ENCODE measurements at places on chromosomes 13 and 19.

DNA sequence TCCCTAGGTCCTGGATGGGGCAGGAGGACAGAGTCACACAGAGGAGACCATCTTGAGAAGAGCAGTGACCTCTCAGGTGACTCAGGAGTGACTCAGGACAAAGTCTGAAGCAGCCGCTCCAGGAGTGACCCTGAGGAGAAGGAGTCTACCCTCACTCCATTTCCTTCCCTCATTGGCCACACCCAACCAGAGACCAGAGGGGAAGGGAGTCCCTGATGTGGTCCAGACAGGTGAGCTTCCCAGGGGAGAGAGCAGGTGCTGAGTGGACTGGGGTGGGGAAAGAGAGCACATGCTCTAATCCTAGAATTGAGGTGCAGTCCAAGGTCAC is 75.5 kb upstream of the MEDAG start:
- DNase-seq: no peak

DNA sequence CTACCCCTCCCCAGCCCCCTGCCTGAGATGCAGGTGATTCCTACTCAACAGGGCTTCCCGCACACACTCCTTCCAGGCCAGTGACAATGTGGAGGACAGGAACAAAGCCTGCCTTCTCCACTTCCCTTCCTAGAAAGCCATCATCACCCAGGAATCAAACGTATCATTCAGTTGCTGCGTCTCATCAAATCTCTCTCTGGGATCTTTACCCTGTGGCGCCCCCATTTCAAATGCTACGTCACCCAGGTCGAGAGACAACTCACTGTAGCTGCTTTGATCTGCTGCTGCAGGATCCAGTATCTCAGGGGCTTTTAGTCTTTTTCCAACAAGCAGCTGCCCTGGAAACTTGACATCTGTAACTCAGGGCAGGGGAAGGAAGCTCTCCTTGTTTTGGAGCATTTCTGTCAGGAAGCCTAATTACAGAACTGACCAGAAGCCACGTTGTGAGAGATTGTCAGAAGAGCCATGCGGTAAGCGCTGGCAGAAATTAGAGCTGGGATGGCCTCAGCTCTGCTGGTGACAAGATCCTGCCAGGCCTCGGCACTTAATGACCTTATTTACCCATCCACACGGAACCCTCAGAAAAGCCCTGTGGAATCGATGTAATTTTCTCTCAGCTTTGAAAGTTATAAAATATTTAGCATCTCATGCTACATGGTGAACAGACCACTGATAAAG is 140.5 kb downstream of the STK24 start:
- no peak for DNase-seq

- no peak for DNase-seq
Observed at GRCh38 chr19:6866741-6867151, 20.6 kb upstream of the ADGRE1 start.

DNA sequence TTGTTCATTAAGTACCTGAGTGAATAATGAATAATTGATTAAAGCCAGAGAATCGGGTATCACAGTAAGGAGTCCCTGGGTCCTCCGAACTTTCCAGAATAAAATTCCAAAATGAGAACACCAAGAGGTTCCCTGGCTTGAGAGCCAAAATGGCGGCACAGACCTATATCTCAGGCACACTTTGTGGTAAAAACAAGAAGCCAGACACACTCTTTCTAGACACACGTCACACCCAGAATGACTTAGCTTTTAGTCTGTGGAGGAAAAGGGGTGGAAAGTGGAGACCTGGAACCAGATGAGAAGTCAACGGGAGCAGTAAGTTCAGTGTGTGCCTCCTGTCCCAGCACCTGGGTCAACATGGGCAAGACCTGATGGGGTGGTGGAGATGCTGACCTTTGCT is 8.4 kb downstream of the ARL11 start:
- DNase-seq: no peak

DNA sequence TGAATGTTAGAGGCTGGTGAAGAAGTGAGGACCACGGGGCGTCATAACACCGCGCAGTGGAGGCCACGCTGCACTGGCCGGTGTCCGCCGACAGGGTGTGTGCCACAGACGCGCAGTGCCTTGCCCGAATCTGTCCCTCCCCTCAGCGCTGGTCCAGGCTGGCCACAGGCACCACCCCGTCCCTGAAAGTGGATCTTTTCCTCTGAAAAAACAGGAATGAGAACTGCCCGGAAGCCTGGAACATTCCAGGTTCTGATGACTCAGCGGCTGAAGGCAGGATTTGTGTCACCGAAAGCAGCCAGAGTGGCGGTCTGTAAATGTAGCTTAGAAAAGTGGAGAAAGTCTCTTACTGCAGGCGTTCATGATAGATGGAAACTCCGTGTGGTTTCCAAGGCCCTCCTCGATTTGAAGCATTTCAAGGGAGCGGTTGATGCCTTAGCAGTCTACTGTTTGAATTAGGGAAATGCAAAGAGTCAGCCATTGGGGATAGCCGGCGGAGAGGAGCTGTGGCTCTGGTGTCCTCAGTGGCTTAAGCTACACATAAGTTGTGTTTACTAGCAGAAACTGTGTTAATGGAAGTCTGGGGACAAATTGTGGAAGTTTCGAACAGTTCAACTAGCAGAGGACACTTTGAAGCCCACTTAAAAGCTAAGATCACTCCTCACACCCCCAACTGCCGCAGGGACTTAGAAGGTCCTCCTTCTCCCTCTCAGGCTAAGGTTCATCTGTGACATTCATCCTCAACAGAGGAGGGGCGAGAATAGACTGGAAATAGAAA is 70.8 kb downstream of the NUFIP1 start:
- peak; percentile 77 for DNase-seq

DNA sequence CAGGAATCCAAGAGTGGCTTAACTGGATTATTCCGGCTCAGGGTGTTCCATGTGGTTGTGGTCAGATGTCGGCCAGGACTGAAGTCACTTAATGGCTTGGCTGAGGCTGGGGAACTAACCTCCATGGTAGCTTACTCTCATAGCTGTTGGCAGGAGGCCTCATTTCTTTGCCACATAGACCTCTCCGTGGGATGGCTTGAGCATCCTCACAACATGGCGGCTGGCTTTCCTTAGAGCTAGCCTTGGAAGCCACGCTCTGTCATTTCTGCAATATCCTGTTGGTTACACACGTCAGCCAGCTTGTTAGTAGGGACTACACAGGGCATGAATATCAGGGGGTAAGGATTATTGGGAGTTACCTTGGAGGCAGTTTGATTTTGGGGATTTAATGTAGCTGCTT is 5.1 kb downstream of the CRX start:
- DNase-seq: no peak

DNA sequence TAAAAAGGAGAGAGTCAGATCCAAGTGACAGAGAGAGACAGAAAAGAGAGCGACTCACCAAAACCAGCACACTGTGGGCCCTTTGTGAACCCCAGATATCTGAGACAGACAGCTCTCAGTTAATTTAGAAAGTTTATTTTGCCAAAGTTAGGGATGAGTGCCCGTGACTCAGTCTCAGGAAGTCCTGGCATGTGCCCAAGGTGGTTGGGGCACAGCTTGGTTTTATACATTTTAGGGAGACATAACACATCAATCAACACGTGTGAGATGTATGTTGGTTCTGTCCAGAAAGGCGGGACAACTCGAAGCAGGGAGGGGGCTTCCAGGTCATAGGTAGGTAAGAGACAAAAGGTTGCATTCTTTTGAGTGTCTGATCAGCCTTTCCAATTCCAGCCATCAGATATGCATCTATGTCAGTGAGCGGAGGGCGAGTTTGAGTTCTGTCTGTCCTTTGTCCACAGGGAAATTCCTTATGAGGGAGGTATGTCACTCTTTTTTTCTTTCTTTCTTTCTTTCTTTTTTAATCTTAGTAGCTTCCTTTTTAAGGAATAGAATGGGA is 37.2 kb upstream of the ATP11A start:
- DNase-seq: no peak

DNA sequence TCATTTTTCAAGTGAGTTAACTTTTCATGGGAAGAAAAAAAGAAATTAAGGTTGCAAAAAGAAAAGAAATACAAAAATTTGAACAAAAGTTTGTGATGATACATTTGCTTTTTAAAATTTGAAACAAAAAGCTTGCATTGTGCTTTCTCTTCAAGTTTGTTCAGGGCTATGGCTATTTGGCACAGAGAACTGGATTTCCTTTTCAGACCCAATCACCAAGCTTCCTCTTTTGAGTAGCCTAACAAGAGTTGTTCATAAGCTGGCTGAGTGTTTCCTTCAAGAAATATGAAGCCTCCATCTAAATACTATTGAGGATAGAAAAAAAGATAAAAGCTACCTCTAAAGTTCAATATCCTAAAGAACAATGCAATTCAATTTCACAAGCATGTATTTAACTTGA is 787.8 kb downstream of the LIG4 start:
- no peak for DNase-seq

DNA sequence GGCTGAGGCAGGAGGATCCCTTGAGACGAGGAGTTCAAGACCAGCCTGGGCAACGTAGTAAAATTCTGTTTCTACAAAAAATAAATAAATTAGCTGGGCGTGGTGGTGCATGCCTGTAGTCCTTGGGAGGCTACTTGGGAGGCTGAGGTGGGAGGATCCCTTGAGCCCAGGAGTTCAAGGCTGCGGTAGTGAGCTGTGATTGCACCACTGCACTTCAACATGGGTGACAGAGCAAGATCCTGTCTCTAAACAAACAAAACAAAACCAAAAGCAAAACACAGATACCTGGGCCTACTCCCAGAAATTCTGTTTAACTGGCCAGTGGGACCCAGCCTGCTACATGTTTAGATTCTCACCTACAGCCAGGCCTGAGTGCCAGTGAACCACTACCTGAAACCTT is 74.6 kb upstream of the MEDAG start:
- DNase-seq: no peak
